T-helper 1 cell (primary cell): ENCODE measurements at places on chromosomes 1 and 21.

DNA sequence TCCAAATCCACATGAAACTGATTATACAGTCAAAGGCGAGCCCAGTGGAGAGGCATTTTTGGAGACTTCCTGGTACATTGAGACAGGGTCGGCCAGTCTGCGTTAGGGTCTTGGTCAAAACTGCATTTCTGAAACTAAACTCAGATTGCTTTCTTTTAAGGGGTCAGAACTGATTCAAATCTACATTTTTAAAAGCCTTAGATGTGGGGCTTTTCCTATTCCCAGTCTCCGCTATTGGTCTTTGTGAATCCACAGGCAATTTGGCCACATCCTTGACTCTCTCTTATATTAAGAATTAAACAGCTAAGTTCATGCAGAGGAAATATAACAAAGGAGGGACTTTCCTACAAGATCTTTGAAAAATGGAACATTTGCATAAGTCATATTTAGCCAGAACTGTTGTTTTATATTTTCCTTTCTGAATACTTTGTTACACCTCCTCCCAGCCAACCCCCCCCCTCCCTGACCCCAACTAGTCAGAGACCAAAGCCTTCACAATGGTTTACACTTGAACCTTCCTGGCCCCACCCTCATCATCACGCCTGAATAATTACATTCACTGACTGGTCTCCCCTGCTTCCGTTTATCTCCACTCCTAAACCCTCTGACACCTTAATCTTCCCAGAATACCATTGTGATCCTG lies 30.9 kb downstream of the SELL start:
- no peak for DNase-seq

- DNase-seq: no peak
Measured at GRCh38 chr21:14120091-14120734, 90.5 kb downstream of the LIPI start.

- DNase-seq: no peak
Measured at GRCh38 chr1:167554028-167554779, 642 bp upstream of the CREG1 start.

DNA sequence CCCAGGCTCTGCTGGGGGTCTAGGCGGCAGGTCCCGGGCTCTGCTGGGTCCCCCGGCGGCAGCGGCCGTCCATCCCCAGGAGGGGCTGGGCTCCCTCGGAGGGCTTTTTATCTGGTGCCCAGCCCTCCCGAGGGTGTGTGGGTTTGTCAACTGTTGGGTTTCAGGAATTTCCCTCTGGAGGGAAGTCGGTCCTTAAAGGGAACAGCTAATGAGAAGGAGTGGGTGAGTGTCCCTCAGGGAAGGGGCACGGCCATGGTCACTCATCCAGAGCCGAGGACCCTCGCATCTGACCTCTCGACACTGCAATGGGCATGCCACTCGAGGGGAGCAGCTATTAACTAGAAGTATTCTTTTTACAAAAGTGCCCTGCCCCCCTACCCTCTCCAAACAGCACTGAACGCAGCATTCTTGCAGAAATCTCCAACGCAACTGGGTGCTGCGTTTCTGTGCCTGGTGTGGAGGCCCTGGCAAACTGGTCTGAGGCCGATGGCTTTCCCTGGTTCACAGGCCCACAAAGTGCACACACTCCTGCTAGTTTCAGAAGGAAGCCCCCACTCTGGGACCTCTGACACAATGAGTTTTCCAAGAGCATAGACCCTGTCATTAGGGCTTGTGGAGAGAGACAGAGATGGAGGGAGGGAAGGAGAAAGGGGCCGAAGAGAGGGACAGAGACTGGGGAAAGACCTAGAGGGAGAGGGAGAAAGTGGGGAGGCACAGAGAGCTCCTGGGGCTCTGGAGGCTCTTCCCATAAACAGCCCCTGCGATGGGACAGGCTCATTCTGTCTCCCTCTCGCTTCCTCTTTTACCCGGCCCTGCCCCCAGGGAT lies 1.0 kb upstream of the TSPEAR start:
- no peak for DNase-seq

DNA sequence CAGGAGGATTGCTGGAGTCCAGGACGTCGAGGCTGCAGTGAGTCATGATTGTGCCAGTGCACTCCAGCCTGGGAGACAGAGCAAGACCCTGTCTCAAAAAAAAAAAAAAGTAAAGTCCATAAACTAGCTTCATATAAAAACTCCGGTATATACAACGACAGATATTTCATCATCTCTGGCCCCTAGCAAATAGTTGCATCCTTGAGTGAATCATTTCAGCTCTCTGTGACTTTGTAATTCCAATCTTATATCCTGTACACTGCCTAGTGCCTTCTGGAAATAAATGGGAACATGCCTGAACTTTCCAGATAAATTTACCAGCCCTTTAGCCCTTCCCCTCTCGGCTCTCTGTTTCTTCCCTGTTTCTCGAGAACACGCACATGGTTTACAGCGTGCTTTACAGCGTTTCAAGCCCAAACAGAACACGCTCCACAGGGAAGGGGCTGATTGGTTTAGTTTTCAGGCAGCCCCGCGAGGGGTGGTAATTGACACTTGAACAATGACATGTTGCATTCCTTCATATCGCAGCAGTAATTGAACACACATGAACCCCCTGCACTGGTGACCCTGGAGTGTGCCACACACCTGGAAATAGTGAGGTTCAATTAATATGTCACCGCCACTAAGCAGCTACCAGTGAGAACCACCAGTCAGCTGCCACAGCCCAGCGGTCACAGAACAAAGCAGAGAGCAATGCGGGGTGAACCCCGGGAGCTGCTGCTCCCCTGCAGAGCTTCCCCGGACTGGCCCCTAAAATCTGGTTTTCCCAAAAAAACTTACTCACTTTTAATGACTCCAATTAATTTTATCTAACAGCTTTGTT lies 35.7 kb upstream of the SIM2 start:
- no peak for DNase-seq

- DNase-seq: no peak
Measured at GRCh38 chr1:243746751-243747150, 103.3 kb downstream of the AKT3 start.

- no peak for DNase-seq
Measured at GRCh38 chr1:234925440-234926263, 203.0 kb downstream of the TOMM20 start.

- DNase-seq: no peak
Measured at GRCh38 chr1:156623946-156624813, 5.0 kb downstream of the HAPLN2 start.
